ENCODE measurements at places on chromosomes 7 and 10. TPM values are rescaled to one million over a fixed set of nuclear protein-coding genes. Genes with fewer than 3 reads are reported as not detected.

- DNase-seq, result no peak
Measured at GRCh38 chr10:79260811-79261740, 86.2 kb upstream of the PPIF start.

DNA sequence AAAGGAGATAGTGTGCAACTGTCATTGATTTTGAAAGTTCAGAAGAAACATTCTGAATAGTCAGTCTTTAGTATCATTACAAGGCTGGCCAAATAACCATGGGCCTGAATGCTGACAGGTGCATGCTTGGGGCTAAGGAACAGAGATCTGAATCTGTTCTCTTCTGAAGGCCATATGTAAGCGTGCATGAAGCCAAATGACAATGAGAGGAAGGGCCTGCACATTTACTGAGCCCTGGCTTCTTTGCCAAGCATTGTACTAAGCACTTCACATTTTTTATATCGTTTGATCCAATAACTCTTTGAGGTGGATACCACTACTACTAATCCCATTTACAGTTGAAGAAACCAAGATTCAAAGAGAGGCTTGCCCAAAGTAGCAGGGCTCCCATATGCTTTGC lies 22.5 kb upstream of the TIAL1 start:
- DNase-seq, result no peak

CYP2C18 gene
- total RNA-seq, result not detected

DNA sequence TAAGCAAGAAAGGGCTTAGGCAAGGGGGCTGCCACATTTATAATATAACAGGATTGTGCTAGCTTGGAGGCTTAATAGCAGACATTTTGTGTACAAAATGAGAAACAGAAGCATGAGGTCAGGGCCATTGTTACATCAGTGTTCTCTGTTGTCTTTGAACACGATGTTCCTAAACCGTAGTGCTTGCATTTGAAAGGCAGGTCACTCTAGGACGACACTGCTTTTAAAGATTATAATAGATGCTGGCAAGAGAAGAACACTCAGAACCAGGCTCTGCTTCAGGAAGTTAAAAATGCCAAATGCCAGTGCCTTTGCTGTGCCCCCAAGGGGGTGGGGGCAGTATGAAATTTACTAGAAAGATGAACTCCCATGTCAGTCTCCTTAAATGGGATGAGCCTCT lies 91.1 kb downstream of the SORCS3 start:
- DNase-seq, result no peak

PPP1R9A gene
- not detected for total RNA-seq

GRCh38 chr7:157703131-157703530 lies 366.3 kb downstream of the DNAJB6 start:
- DNase-seq, result no peak

DNA sequence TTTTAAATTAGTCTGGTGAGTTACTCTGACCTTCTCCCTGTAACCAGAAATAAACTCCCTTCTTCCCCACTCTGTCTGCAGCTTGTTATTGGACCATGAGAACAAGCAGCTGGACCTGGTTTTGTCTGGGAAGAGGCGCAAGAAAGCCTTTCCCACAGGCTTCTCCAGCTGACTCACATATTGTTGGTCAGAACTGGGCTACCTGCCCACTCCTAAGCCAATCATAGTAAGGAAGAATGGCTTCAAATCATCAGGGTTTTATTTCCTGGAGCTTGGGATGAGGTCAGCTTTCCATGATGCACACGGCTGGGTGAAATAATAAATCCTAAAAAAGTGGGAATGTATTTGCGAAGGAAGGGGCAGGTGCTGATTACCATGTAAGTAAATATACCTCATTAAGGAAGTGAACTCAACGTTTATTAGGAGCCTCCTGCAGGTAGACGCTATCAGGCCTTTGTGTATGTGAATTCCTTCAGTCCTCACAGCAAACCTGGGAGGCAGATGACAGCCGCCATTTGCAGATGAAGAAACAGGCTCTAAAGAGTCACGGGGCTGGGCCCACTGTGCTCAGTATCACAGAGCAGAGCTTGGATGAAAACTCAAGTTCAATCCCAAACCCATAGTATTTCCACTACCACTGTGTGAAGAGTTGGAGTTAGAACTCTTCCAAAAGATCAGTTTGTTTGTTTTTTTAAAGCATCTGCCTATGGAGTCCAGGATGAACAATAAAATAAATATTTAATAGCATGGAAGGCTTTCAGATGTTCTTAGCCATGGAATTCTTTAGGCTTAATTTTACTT lies 32.8 kb downstream of the IL15RA start:
- DNase-seq, result no peak

OR6B1 gene
- total RNA-seq, result not detected

DNA sequence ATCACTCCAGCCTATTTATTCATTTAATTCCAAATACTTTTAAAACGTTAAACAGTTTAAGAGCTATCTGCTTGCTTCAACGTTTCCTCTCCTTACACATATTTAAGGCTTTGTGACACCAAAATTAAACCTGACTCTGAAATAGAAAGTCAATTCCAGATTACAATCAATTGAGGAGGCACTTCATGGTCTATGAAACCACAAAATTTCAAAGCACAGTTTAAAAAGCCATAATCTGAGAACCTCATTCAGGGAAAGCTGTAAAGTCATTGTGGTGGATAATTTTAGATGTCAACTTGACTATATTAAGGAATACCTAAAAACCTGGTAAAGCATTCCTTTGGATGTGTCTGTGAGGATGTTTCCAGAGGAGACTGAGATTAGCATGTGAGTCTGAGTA lies 6.2 kb downstream of the SNX13 start:
- no peak for DNase-seq

- no peak for DNase-seq
Measured at GRCh38 chr7:6628045-6628444, 9.1 kb upstream of the ZNF316 start.
